ENCODE measurements at places on chromosomes 1 and 21. TPM values are rescaled to one million over a fixed set of nuclear protein-coding genes. Genes with fewer than 3 reads are reported as not detected.

- H3K4me1 ChIP-seq, result peaks cover 13% of the 10 kb centered on the region
- no peak overlapping the region for H3K27ac ChIP-seq
- H3K36me3 ChIP-seq, result peaks cover 12% of the 10 kb centered on the region
- DNase-seq, result no peak
- H3K27me3 ChIP-seq, result no peaks in the 10 kb centered on the region
- no peak overlapping the region for H3K4me3 ChIP-seq
These were observed 5.4 kb downstream of the PSEN2 start for GRCh38 chr1:226875641-226876295.

DNA sequence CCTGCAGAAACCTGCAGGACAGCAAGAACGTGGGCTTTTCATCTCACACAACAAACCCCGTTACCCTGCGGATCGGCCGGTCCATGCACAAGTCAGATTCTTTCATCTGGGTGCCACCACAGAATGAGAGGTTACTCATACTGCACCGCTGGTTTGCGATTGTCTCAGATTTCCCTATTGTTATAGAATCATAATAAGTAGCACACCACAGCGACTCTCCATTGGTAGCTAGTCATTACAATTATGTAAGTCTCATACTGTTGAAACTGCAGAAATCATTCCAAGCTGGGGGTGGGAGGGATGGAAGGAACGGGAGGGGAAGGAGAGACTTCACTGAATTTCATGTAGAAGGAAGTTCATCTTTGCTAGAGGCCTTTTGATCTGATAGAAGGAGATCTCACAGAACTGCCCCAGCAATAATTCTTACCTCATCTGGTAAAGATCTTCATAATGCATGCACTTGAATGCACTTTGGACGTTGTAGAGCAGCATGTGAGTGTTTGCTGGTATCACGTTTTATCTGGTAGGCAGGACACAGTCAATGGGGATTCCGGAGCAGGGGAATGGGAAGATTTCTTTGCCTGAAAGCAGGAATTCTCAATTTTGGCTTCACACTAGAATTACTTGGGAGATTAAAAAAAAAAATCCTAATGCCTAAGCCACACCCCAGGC lies 221.1 kb downstream of the KIF26B start:
- no peaks in the 10 kb centered on the region for H3K27me3 ChIP-seq
- H3K27ac ChIP-seq, result no peak overlapping the region
- H3K4me3 ChIP-seq, result no peak overlapping the region
- no peak for DNase-seq
- peaks cover 18% of the 10 kb centered on the region for H3K36me3 ChIP-seq

DNA sequence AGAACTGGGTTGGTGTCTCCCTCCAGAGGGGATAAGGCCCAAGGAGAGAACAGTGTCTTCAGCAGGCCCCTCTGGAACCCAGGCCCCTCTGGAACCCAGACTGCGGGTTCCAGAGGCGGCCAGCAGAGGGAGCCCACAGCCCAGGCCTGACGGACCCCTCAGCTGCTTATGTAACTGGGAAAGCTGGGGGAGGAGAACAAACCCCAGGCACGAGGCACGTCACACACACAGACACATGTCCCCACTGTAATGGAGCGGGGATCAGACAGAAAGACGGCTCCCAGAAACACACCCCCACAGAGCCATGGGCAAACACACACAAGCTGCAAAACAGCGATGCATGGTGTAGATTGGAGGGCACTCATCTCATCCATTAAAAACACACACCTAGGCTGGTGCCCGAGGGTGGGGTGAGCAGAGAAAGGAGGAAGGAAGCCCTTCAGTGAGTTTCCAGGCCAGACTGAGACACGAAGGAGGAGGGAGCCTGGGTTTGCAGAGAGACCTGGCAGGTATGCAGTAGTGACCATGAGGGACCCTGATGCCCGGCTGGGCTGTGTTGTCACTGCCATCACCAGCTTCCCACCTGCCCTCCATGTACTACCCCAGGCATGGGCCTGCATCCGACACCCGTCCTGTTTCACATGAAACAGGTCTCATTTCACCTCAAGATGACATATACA lies 2.8 kb upstream of the IGSF8 start:
- H3K4me1 ChIP-seq, result peaks cover 32% of the 10 kb centered on the region
- peak; percentile 77 for DNase-seq
- peak overlapping the region; percentile 37 for H3K27ac ChIP-seq
- H3K27me3 ChIP-seq, result peaks cover under 1% of the 10 kb centered on the region
- no peak overlapping the region for H3K4me3 ChIP-seq

DNA sequence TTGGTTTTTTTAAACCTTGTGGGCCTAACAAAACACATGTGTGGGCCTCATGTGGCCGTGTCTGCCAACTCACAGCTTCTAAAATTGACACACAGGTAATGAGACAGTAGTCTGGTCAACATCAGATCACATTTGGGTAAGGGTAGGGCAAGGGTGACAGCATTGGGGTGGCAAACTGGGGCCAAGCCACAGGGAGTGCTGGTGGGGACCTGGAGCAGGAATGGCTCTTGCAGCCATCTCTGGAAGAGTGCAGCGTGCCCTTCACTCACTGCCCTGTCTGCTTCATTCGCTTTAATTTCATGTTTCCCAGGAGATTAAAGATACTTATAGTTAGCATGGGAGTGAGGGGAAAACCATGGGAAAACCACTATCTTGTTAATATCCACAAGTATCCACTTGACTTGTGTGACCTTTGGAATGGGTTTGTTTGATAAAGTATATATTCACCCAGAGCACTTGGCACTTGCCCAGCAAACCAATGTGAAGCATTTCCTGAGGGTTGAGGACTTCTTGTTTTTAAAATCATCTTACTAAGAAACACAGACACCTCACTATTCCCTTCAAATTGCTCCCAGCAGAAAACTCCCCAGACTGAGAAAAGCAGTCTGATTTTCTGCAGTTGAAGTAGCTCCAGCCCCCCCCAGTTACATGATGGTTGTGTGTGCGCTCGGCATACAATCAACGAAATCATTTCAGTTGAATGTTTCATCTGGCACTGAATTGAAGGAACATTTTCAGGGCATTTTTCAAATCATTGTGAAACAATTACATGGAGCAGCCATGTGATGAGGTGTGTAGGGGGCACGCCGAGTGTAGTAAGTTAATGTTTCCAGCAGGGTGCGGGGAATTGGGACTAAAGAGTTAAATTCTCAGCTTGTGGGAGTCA lies 175.7 kb downstream of the VPS13D start:
- no peak for DNase-seq
- peaks cover 38% of the 10 kb centered on the region for H3K4me1 ChIP-seq
- H3K27ac ChIP-seq, result peak overlapping the region; percentile 71

GRCh38 chr1:75539230-75540116 lies 71.4 kb downstream of the SLC44A5 start:
- no peak overlapping the region for H3K27ac ChIP-seq
- no peak overlapping the region for H3K4me3 ChIP-seq
- DNase-seq, result no peak
- peaks cover 7% of the 10 kb centered on the region for H3K4me1 ChIP-seq
- H3K27me3 ChIP-seq, result peaks cover 1% of the 10 kb centered on the region

DNA sequence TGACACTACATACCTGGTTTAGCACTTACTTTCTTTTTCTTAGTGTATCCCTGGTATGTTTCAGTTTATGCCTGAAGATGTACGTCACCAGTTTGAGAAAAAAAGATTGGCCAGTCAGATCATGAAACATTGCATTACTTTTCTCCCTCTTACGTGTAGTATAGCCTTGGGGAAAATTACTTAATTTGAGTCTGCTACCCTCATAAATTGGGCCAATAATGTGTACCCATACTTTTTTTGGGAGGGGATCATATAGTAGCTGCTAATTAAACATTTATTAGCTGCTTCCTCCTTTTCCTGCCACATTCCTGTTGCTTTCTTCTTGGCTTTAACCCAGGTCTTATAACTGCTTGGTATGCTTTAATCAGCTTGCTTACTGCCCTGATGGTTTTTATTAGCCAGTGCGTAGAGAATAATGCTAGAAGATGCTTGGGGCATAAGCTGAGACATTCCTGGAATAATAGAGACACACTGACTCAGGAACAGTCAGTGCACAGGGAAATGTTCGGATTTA lies 32.1 kb downstream of the RABGAP1L start:
- H3K27me3 ChIP-seq, result no peaks in the 10 kb centered on the region
- H3K4me1 ChIP-seq, result peaks cover 18% of the 10 kb centered on the region
- H3K4me3 ChIP-seq, result no peak overlapping the region
- peaks cover 2% of the 10 kb centered on the region for H3K36me3 ChIP-seq
- peak overlapping the region; percentile 23 for H3K27ac ChIP-seq

GRCh38 chr21:19326531-19327319 lies 923.1 kb upstream of the TMPRSS15 start:
- no peak overlapping the region for H3K4me3 ChIP-seq
- H3K36me3 ChIP-seq, result peaks cover 1% of the 10 kb centered on the region
- no peak for DNase-seq
- H3K4me1 ChIP-seq, result peaks cover 35% of the 10 kb centered on the region
- no peaks in the 10 kb centered on the region for H3K27me3 ChIP-seq

DNA sequence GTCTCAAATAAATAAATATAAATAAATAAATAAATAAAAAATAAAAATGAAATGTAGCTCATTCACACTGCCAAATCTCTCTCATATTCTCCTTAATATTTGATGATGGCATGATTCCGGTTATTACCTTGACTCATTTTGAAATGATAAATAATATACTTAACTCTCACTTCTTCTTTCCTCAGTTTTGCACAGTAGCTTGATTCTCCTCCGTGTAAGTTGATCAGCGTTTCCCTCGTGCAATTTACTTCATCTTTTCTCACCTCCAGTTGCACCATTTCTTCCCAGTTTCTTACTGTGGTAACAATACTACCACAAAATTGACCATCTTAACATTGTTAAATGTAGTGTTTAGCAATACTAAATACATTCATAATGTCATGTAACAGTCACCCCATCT lies 111.6 kb downstream of the RIPK4 start:
- H3K4me3 ChIP-seq, result no peak overlapping the region
- peak overlapping the region; percentile 11 for H3K27ac ChIP-seq
- H3K4me1 ChIP-seq, result peaks cover 42% of the 10 kb centered on the region
- no peak for DNase-seq

GRCh38 chr1:30378991-30379581 lies 344.3 kb downstream of the MATN1 start:
- H3K4me1 ChIP-seq, result peaks cover 10% of the 10 kb centered on the region
- no peak for DNase-seq

- H3K27ac ChIP-seq, result no peak overlapping the region
- peak overlapping the region; percentile 77 for H3K4me3 ChIP-seq
- DNase-seq, result no peak
These were observed 633 bp downstream of the THEMIS2 start for GRCh38 chr1:27872802-27873551.

GRCh38 chr21:15279482-15279881 lies 214.7 kb upstream of the NRIP1 start:
- no peak overlapping the region for H3K27ac ChIP-seq
- no peaks in the 10 kb centered on the region for H3K27me3 ChIP-seq
- no peak for DNase-seq
- H3K36me3 ChIP-seq, result no peaks in the 10 kb centered on the region
- H3K4me1 ChIP-seq, result peaks cover 46% of the 10 kb centered on the region

GRCh38 chr1:174174461-174175329 lies 15.4 kb downstream of the RABGAP1L start:
- H3K36me3 ChIP-seq, result peaks cover 6% of the 10 kb centered on the region
- H3K4me1 ChIP-seq, result no peaks in the 10 kb centered on the region
- H3K27ac ChIP-seq, result no peak overlapping the region
- DNase-seq, result no peak
- H3K4me3 ChIP-seq, result no peak overlapping the region

DNA sequence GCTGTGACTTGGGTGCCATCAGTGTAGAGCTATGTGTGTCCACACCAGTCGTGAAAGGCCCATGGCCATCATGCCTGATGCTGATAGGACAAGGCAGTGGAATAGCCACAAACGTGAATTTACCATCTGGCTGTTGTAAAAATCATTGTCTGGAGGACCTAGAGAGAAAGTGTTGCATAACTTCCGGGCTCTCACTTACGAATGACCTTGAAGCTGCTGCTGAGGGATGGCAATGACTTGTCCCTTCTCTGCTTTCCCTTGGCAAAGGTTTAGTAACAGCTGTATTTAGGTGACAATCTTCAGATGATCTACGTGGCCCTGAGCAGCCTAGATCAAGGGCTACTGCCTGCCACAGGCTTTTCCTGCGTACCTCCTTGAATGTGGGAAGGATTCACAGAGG lies 5.8 kb downstream of the ATP1B1 start:
- DNase-seq, result no peak
- H3K27ac ChIP-seq, result peak overlapping the region; percentile 94
- no peak overlapping the region for H3K4me3 ChIP-seq
- H3K27me3 ChIP-seq, result no peaks in the 10 kb centered on the region
- H3K4me1 ChIP-seq, result peaks cover 88% of the 10 kb centered on the region

- peaks cover 30% of the 10 kb centered on the region for H3K4me1 ChIP-seq
- H3K27ac ChIP-seq, result no peak overlapping the region
- H3K4me3 ChIP-seq, result no peak overlapping the region
- DNase-seq, result no peak
These were observed 6.4 kb downstream of the SSBP3 start for GRCh38 chr1:54399765-54400164.

GRCh38 chr1:119008483-119009311 lies 20.6 kb upstream of the TBX15 start:
- peak overlapping the region; percentile 84 for H3K27ac ChIP-seq
- peak overlapping the region; percentile 74 for H3K4me3 ChIP-seq
- H3K36me3 ChIP-seq, result peaks cover 1% of the 10 kb centered on the region
- H3K27me3 ChIP-seq, result peaks cover 12% of the 10 kb centered on the region
- H3K4me1 ChIP-seq, result peaks cover 30% of the 10 kb centered on the region

- H3K4me3 ChIP-seq, result no peak overlapping the region
- no peaks in the 10 kb centered on the region for H3K4me1 ChIP-seq
- H3K36me3 ChIP-seq, result no peaks in the 10 kb centered on the region
- no peak for DNase-seq
These were observed 25.3 kb upstream of the VAMP3 start for GRCh38 chr1:7745783-7746182.

- H3K36me3 ChIP-seq, result no peaks in the 10 kb centered on the region
- no peak overlapping the region for H3K4me3 ChIP-seq
- no peak for DNase-seq
These were observed 3.1 kb upstream of the SRP9 start for GRCh38 chr1:225774281-225775147.

GRCh38 chr1:12552951-12553921 lies 64.8 kb downstream of the DHRS3 start:
- H3K36me3 ChIP-seq, result no peaks in the 10 kb centered on the region
- peak overlapping the region; percentile 62 for H3K27ac ChIP-seq
- no peak overlapping the region for H3K4me3 ChIP-seq

- H3K36me3 ChIP-seq, result no peaks in the 10 kb centered on the region
- H3K27ac ChIP-seq, result no peak overlapping the region
- H3K4me1 ChIP-seq, result peaks cover 13% of the 10 kb centered on the region
- no peaks in the 10 kb centered on the region for H3K27me3 ChIP-seq
These were observed 398.4 kb upstream of the B3GALT2 start for GRCh38 chr1:193584731-193585239.

SDHC gene
- 128 TPM for total RNA-seq

SUCO gene
- 36.8 TPM for total RNA-seq

LCA5L gene
- total RNA-seq, result 0.92 TPM

LCE1F gene
- total RNA-seq, result not detected

KCNH1 gene
- total RNA-seq, result 6.0 TPM
